ENCODE measurements at places on chromosomes 6 and 20.

- peak; percentile 10 for DNase-seq
Observed at GRCh38 chr6:118810420-118811027, 83.4 kb upstream of the ASF1A start.

- no peak for DNase-seq
Observed at GRCh38 chr6:123430970-123431369, 205.8 kb downstream of the TRDN start.

- peak; percentile 43 for DNase-seq
Observed at GRCh38 chr6:107600936-107601335, 111.0 kb downstream of the SOBP start.

DNA sequence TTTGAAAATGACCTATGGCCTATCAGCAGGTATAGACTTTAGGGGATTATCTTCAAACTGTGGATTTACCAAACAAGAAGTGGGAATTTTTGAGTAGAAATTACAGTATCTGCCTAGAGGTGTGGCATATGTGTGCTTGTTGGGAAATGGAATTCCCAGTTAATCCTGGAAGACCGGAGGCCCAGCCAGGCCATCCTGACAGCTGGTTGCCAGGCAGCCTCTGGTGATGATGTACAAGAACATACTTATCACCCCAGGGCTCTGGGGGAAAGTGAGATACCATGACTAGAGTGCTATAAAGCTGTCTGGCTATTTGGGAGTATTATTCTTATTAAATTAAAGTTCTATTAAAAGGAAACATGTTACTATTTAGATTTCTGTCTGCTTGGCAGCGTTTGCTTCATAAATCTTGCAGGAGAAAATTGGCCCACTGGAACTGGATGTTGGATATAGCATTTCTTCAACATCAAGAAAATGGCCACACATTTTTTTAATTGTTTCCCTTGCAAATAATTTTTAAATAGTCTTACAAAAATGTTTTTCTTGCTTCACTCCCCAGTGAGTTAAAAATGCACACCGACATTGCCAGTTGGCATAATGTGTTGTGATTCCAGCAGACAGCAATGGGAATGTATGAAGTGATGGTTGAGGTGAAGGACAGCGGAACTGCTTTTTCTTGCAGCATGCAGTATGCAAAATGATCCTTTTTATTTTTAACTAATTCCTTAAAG lies 187.8 kb downstream of the MYLK4 start:
- DNase-seq, result no peak

GRCh38 chr6:13924949-13925881 lies at the start of gene RNF182:
TSS of gene RNF182 (plus strand) at chr6:13924952. CDS start at chr6:13977120, 52,168 bp downstream.
- DNase-seq, result no peak

DNA sequence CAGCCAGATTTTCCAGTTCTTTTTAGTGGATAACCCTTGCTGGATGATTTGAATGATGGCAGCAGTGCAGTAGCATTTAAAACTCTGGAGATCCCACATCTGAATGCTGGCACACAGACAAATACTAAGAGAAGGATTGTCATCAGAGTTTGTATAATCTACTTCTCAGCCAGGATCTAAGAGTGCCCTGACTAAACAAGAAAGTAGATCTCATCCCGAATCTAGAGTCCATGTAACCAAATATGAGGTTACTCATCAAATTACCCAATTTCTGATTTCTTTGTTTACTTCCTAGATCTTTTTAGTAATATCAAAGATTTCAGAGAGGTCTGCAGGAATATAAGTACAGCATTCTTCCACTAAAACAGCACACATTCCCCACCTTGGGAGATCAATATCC lies 7.8 kb downstream of the TMC2 start:
- DNase-seq, result no peak

DNA sequence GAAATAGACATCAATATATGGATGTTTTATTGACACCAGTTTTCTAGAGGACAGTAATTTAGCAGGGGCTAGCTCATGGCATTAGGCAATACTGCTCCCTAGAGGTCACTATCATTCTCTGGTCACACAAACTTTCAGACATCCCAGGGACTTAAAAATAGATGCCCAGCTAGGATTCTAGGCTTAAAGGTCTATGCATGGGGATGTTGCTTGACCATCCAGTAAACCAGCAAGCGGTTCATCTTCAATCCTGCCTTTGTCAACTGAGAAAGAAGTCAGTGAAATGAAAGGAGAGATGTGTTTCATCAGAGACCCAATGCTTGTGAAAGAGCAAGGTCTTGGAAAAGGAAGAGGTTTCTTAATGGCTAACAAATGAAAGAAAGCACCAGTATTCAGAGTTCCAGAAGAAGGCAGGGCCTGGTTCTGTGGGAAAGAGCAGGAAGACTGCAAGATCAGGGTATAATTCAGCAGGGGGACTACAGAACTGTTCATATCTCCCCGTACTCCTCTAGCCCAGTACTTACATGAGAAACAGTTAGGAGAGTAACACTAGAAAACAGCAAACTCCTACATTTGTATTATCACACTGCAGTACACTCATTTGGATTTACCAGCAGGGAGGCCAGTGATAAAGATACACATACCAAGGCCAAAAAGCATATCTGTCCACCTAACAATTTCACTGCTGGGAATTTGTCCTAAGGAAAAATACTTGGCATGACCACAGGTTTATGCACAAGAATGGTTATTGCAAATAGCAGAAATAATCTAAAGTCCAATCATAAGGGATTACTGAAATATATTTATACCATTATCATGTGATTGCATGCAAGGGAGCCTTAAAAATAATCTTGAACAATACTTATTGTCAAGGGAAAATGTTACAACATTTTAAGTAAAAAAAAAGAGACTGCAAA lies 151.4 kb upstream of the LAMA2 start:
- peak; percentile 69 for DNase-seq

DNA sequence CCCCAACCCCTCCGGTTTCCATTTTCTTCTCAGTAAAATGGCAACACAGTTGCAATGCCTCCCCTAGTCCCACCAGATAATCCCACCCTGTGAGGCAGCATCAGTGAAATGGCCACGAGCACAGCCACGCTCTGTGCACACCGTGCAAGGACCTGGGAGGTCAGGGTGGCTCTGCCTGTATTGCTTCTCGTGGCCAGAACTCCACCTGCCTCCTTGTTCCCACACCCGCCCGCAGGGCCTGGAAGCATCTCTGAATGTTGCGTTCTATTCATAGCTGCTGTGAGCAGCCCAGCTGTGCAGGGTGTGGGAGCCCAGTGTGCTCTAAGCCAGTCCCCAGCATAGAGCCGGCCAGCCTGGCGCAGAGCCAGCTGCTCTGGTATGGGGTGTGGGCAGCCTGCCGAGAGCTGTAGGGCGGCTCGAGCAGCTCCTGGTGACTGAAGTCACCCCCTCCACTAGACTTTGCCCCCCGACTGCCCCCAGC lies 161.1 kb downstream of the DLL1 start:
- DNase-seq, result no peak

DNA sequence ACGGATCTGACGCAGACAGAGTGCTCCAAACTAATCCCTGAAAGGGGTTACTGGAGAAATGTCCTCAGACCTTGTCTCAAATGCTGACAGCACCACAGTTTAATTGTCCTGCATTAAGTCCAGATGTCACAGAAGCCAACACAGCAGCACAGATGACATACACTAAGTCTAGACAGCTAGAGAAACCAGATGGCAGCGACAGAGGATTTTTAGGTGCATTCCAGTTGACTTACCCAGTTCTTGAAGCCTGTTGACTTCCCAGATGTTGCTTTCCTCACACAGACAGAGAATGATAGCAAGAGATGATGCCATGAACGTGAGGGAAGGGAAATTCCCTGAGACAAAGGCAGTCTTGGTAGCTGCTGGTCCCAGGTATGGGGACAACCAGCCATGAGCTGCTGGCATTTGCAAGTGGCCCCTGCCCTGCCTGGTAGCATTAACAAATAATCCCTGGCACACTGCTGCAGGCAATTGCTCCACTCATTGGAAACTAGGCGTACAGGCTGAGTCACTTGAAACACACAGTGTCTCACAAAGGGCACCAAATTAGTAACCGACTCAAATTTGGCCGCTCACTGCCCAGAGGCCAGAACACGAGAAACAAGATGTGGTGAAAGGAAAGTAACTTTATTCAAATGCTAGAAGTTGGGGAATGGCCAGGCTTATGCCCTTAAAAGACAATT lies 52.2 kb downstream of the ADGB start:
- DNase-seq, result peak; percentile 6

DNA sequence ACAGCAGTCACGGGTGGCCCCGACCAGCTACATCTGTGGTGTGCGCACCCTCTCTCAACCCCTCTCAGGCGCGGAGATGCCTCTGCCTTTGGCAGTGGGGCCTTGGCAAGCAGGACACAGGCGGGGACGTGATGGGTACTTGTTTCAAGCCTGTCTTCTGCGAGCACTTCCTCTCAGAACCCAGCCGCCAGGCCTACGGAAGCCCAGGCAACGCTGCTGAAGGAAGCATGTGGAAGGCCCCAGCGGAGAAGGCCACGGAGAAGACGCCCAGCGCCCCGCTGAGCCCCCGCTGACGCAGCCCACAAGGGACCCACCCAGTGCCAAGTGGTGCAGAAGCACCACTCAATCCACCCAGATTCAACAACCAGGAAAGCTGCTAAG lies 13.0 kb downstream of the SERPINB6 start:
- no peak for DNase-seq

Measured in EH (cell line).